ENCODE measurements at places on chromosomes 13 and 19.

GRCh38 chr13:102401265-102401664, 583 bp downstream of the FGF14 start:
- DNase-seq = no peak

DNA sequence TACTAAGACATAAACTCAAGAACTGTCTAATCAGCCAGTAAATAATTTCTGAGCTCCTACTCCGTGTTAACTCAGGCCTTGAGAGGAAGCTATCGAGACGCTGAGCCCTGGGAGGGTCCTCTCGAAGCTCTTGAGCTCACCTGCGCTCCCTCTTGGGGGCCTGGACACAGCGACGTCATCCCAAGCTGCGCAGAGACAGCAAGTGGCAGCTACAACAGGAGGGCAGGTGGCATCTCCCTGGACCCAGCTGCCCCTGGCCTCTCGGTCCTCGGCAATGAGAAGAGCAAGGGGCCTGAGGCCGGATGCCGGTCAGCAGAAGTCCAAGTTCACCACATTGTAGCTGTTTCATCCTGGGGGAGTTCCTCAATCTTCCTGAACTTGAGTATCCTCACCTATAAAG, 30.5 kb upstream of the TUBGCP3 start:
- DNase-seq = no peak

- DNase-seq = no peak
Observed at GRCh38 chr13:26721251-26722121, 39.1 kb downstream of the GPR12 start.

GRCh38 chr19:32201636-32202051, 143.8 kb upstream of the ZNF507 start:
- no peak for DNase-seq

DNA sequence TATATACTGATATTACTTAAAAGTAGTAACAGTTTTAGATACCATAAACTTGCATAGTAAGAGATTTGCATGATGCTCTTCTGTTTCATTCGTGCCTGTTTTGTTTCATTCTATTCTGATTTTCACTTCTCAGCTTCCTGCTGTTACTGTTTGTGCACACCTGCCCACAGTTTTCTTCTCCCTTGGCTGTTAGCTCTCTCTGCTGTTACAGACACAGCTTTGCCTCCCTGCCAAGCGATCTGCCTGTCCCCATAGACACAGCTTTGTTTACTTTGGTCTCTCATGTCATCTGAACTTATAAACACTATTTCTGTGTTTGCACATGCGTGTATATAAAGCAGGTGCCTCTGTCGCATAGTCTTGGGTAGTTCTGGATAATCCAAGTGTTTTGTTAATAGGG, 21.4 kb upstream of the UPF3A start:
- DNase-seq = no peak

- no peak for DNase-seq
Observed at GRCh38 chr13:109867766-109868165, 81.4 kb upstream of the IRS2 start.

Data from MG63 (cell line).